Endothelial cell of coronary artery (primary cell): ENCODE measurements at places on chromosomes 3 and 15. TPM values are rescaled to one million over a fixed set of nuclear protein-coding genes. Genes with fewer than 3 reads are reported as not detected.

Gene TP63
- not detected in 2 replicates for total RNA-seq

Gene FEZF2
- total RNA-seq, result not detected in 2 replicates

Gene SNX1
- 40.5 and 43.5 TPM in 2 replicates for total RNA-seq

Gene CPB1
- total RNA-seq, result not detected in 2 replicates

Gene GOLGA6L4
- total RNA-seq, result 1.0 and 1.1 TPM in 2 replicates

Gene COPG1
- total RNA-seq, result 274 and 335 TPM in 2 replicates

Gene PPP2R3A
- 5.8 and 6.7 TPM in 2 replicates for total RNA-seq

Gene ISY1
- total RNA-seq, result 37.3 and 42.9 TPM in 2 replicates

Gene PPM1L
- total RNA-seq, result 0.94 and 1.2 TPM in 2 replicates

Gene LMOD3
- total RNA-seq, result not detected in 2 replicates

Gene CRELD1
- total RNA-seq, result 19.1 and 49.9 TPM in 2 replicates

Gene TMEM108
- total RNA-seq, result 0.09 and 0.38 TPM in 2 replicates

Gene ADAMTS7
- total RNA-seq, result 10.7 and 22.8 TPM in 2 replicates

Gene CTXN2
- total RNA-seq, result under 0.01 TPM in 1 of 2 replicates, not detected in the other

Gene TUSC7
- total RNA-seq, result not detected in 2 replicates

Gene GPD1L
- 14.4 and 18.4 TPM in 2 replicates for total RNA-seq

Gene ANKRD63
- total RNA-seq, result 0.09 TPM in 2 replicates

Gene CERS3
- not detected in 2 replicates for total RNA-seq

Gene SCN5A
- 3.7 and 4.9 TPM in 2 replicates for total RNA-seq

Gene ATRIP
- total RNA-seq, result 6.6 and 7.6 TPM in 2 replicates

Gene EBLN2
- 4.4 and 7.2 TPM in 2 replicates for total RNA-seq

Gene CDCP1
- total RNA-seq, result 3.3 and 5.1 TPM in 2 replicates

Gene SCN11A
- total RNA-seq, result 0.09 TPM in 1 of 2 replicates, not detected in the other

Gene SAMMSON
- total RNA-seq, result not detected in 2 replicates

Gene THAP10
- total RNA-seq, result 1.1 and 1.3 TPM in 2 replicates

Gene ARL14
- not detected in 2 replicates for total RNA-seq

Gene RHO
- not detected in 2 replicates for total RNA-seq

Gene FOXB1
- total RNA-seq, result not detected in 2 replicates

Gene RYR3
- under 0.01 TPM in 1 of 2 replicates, not detected in the other for total RNA-seq

Gene HHLA2
- not detected in 2 replicates for total RNA-seq

Gene ZIC4
- not detected in 2 replicates for total RNA-seq

Gene SEMA3B
- 0.27 and 1.3 TPM in 2 replicates for total RNA-seq

Gene C3orf62
- total RNA-seq, result 0.81 and 2.0 TPM in 2 replicates

Gene GPR62
- total RNA-seq, result under 0.01 and 0.09 TPM in 2 replicates

Gene SYNM
- 4.6 and 5.3 TPM in 2 replicates for total RNA-seq

Gene ISLR2
- total RNA-seq, result 0.09 TPM in 1 of 2 replicates, not detected in the other

Gene HRG
- total RNA-seq, result not detected in 2 replicates

Gene HGD
- 0.27 TPM in 1 of 2 replicates, not detected in the other for total RNA-seq

Gene FBXW12
- not detected in 2 replicates for total RNA-seq

Gene RHOV
- total RNA-seq, result under 0.01 and 0.09 TPM in 2 replicates

Gene MUSTN1
- not detected in 2 replicates for total RNA-seq

Gene OR5H14
- not detected in 2 replicates for total RNA-seq
